ENCODE measurements at places on chromosomes 6 and 20. TPM values are rescaled to one million over a fixed set of nuclear protein-coding genes. Genes with fewer than 3 reads are reported as not detected.

MYCT1 gene
- 6.2 TPM for total RNA-seq

CGA gene
- total RNA-seq = not detected

AGPAT4 gene
- 7.0 TPM for total RNA-seq

KHDRBS2 gene
- 20.1 TPM for total RNA-seq

SOX18 gene
- 22.6 TPM for total RNA-seq

ARHGAP40 gene
- 0.46 TPM for total RNA-seq

DNA sequence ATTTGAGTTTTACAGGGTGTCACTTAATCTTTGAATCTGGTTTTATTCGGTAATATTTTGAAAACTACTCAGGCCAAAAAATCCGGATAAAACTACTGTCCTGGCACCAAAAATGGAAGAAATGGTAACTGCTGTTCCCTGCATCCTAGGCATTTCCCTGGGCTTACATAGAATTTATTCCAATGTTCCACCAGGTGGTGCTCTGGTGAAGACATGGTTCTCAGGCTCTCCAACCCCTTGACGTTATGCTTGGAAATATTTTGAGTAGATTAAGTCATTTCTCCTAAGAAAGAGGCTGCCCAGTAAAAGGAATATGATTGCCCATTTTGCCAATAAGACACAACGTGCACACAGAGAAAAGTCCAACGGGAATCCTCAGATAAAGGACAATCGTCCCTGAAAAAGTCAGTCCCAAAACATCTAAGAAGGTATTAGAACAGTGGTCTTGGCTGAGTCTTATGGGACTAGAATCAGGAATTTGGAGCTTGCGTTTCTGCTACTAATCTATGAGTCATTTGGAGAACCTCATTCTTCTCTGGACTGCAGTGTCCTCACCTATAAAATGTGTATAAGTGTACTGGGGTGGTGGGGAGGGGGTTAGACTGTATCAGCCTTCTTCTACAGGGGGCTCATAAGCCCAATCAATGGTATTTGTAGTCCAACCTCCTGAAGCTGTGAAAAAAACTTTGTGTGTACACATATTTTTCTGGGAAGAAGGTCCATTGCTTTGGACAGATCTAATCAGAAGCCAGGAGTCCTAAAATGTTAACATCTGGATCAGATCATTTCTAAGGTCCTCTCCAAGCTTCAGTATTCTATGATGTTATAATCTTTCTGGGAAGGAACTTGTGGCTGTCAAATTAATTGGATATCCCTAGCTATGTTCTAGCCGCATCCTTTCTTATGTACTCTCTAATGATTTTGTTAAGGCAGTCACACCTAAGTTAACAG, 131.0 kb upstream of the BMP2 start:
- H3K4me3 ChIP-seq = no peak overlapping the region
- no peaks in the 10 kb centered on the region for H3K36me3 ChIP-seq
- H3K27ac ChIP-seq = no peak overlapping the region
- DNase-seq = no peak
- no peaks in the 10 kb centered on the region for H3K4me1 ChIP-seq

GRCh38 chr20:25047766-25048165, 10.2 kb downstream of the ACSS1 start:
- no peak for DNase-seq
- H3K36me3 ChIP-seq = peaks cover 9% of the 10 kb centered on the region
- no peak overlapping the region for H3K27ac ChIP-seq
- H3K4me3 ChIP-seq = no peak overlapping the region

DNA sequence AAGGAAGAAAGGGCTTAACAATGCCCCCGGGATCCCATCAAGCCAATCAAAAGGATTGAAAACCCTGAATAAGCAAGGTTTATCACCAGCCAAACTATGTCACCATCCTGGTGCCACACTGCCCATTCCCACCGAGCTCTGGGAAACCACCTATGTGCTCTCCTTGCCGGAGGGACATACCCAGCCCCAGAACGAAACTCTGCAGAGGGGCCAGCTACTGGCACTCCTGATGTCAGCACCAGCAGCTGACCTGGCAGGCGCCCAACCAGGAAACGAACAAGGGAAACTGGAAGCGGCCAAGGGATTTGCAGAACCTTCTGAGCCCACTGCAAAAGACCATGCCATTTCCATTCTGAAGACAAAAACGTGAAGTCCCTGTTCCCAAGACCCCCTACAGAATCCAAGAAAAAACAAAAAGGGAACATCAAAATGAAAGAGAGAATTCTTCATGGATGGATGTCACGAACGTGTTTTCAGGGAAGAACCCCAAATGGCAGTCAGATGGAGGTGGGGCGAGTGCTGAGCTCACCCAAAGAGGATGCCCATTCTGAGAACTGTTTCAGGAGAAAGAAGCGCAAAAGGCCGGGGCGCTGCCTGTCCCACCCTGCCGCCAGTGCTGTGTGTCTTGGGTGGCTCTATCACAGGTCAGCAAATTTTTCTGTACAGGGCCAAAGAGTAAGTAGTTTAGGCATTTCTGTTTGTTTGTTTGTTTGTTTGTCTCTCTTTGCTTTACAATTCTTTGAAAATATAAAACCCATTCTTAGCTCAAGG, 305.2 kb downstream of the ESR1 start:
- no peak overlapping the region for H3K4me3 ChIP-seq
- H3K27me3 ChIP-seq = no peaks in the 10 kb centered on the region
- peak; percentile 56 for DNase-seq
- H3K4me1 ChIP-seq = peaks cover 16% of the 10 kb centered on the region
- H3K27ac ChIP-seq = peak overlapping the region; percentile 40

GRCh38 chr6:38736951-38737350, 21.8 kb downstream of the DNAH8 start:
- no peaks in the 10 kb centered on the region for H3K27me3 ChIP-seq
- DNase-seq = no peak
- H3K4me3 ChIP-seq = no peak overlapping the region
- no peaks in the 10 kb centered on the region for H3K36me3 ChIP-seq
- no peak overlapping the region for H3K27ac ChIP-seq
- H3K4me1 ChIP-seq = peaks cover 3% of the 10 kb centered on the region

GRCh38 chr6:139531148-139532115, 157.0 kb upstream of the CITED2 start:
- H3K4me1 ChIP-seq = peaks cover 20% of the 10 kb centered on the region
- H3K27ac ChIP-seq = no peak overlapping the region

DNA sequence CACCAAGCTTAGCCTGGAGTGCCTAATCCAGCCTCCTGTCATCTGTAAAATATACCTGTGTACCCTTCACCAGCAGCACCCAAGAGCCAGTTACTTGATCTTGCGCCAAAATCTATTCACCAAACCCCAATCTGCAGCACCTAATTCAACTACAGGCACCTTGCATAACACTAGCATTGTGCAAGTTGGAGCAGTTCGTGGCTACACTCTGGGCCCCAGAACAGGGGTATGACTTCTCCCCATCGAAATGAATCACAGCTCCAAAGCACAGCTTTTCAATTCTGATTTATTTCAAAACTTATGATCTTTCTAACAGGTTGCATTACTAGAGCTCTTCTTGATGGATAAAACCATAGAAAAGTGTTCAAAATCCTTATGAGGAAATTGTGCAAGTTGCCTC, 100.4 kb upstream of the TCF21 start:
- H3K4me3 ChIP-seq = no peak overlapping the region
- peaks cover 7% of the 10 kb centered on the region for H3K4me1 ChIP-seq

DNA sequence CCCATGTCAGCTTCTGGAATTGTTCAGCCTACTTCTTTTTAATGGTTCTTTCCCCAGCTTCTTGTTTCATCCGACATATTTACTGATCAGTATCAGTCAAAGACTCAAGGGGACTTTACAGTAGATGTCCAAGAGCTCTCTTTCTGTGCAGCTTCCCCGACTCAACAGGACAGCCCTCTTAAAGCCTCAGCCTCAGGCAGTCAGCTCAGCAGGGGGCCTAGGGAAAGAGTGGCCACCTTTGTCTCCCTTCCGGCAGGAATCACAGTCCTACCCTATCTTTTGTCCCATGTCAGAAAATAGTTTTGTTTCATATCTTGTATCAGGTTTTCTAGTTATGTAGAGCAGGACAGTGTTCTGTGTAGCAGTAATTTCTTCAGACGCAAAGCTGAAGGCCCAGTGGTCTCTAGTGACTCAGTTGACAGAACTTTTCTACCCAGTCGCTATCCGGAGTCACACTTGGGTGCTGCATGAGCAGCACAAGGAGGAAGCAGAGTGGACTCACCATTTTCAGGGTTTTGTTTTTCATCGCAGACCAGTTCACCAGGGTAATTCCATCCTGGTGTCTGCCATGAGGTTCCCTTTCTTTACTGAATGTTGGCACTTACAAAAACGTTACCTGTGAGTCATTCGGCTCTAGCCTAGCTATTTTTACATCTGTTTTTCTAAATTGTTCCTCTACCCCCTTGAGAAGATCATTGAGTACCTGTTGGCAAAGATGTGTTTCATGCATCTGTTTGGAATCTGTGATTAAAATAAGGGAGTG, 47.7 kb downstream of the SPATA2 start:
- no peak for DNase-seq
- no peaks in the 10 kb centered on the region for H3K27me3 ChIP-seq
- H3K4me1 ChIP-seq = no peaks in the 10 kb centered on the region
- H3K36me3 ChIP-seq = peaks cover 77% of the 10 kb centered on the region
- no peak overlapping the region for H3K4me3 ChIP-seq

DNA sequence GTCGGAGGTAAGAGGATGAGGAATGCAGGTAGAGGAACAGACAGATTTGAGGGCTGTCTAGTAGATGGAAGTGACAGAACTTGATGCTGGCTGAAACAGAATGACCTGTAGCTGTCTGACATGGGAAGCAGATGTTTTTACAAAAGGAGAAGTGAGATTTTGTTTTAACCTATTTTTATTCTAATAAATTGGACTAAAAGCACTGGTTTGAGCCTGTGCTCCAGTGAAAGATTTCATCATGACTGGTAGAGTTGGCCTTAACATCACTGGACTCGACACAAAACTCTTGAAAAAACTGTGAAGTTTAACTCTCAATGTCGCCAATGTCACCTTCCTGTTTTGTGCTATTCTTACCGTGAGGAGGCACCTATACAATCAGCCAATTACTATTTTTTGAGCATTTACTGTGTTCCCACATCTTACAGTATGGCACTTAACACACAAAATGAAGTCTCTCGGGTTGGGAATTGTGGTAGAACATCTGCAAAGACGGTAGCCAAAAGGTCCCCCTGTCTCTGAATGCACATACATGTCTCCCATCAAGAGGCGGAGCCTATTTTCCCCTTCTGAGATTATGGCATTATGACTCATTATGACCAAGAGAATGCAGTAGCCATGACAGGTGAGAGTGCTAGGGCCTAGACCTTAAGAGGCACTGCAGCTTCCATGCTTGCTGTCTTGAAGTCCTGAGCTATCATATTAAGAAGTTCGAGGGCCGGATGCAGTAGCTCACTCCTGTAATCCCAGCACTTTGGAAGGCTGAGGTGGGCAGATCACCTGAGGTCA, 93.2 kb downstream of the FOXF2 start:
- no peaks in the 10 kb centered on the region for H3K4me1 ChIP-seq
- H3K27ac ChIP-seq = no peak overlapping the region
- H3K36me3 ChIP-seq = no peaks in the 10 kb centered on the region
- DNase-seq = no peak

DNA sequence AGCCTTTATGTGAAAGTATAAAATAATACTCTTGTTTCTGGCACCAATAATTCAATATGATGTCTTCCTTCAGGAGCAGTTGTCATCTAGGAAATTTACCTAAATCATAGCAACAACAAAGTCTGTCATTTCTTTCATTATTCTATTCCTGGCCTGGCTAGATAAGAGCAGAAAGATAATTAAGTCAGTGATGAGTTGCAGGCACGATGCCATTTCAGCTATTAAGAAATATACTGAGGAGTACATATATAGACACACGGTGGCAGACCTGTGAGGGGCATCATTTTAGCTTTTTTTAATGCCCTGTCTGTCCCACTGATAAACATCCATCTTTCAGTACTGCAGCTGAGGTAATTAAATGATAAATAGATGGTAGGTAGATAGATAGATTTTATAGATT, 756.1 kb upstream of the EPHA7 start:
- H3K27ac ChIP-seq = no peak overlapping the region
- DNase-seq = no peak
- H3K27me3 ChIP-seq = no peaks in the 10 kb centered on the region
- H3K4me3 ChIP-seq = no peak overlapping the region
- no peaks in the 10 kb centered on the region for H3K36me3 ChIP-seq

GRCh38 chr6:162063666-162064065, 663.9 kb downstream of the PRKN start:
- no peak overlapping the region for H3K4me3 ChIP-seq
- no peak overlapping the region for H3K27ac ChIP-seq
- no peaks in the 10 kb centered on the region for H3K36me3 ChIP-seq
- no peak for DNase-seq
- no peaks in the 10 kb centered on the region for H3K27me3 ChIP-seq

- H3K4me1 ChIP-seq = no peaks in the 10 kb centered on the region
- no peaks in the 10 kb centered on the region for H3K36me3 ChIP-seq
- H3K27ac ChIP-seq = no peak overlapping the region
- H3K4me3 ChIP-seq = no peak overlapping the region
- DNase-seq = no peak
- H3K27me3 ChIP-seq = no peaks in the 10 kb centered on the region
Observed at GRCh38 chr6:120965814-120966213, 368.5 kb downstream of the TBC1D32 start.

GRCh38 chr6:11656491-11656890, 118.9 kb downstream of the TMEM170B start:
- H3K4me1 ChIP-seq = peaks cover 22% of the 10 kb centered on the region
- no peaks in the 10 kb centered on the region for H3K27me3 ChIP-seq
- no peak overlapping the region for H3K27ac ChIP-seq
- H3K36me3 ChIP-seq = no peaks in the 10 kb centered on the region
- H3K4me3 ChIP-seq = no peak overlapping the region

DNA sequence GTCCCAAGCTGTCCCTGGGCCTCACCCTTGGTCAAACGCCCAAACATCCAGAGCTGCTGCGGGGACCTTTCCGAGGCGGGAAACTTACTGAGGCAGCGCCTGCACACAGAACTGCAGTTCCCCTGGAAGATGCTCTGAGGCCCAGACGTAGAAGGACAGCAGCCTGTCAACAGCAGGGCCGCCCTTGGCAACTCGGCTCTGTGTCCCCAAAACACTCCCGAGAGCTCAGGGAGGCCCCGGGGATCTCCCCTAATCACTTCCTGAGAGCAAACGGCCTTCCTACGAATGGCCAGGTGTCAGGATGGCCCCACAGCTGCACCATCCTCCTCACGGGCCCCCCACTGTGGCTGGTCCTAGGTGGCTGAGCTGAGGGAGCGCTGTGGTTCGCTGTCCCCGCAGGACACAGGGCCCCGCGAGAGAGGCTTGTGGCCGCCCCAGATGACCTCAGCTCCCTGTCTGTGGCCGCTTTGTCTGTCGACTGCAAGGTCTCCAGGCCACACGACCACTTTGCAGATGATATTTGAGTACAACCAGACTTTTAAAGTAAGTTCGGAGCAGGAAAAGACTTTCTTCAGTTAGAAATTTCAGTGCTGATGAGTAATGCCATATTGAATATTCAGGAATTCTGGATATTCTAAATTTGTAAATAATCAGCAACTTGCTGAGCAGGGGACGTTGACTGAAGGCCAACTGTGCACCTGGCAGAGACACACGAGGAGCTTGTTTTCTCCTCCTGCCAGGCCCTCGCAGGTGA, 46.0 kb downstream of the DLL1 start:
- H3K36me3 ChIP-seq = no peaks in the 10 kb centered on the region
- DNase-seq = no peak

All from upper lobe of left lung (tissue), 6 donors.